ENCODE measurements at places on chromosomes 4 and X.
A peak's percentile ranks its signal among the peaks of the same experiment; 100 is the strongest.

- no peak for DNase-seq
Observed at GRCh38 chrX:83916525-83916924, 55.6 kb downstream of the CYLC1 start.

GRCh38 chr4:43325220-43325967, 432.9 kb downstream of the GRXCR1 start:
- no peak for DNase-seq

DNA sequence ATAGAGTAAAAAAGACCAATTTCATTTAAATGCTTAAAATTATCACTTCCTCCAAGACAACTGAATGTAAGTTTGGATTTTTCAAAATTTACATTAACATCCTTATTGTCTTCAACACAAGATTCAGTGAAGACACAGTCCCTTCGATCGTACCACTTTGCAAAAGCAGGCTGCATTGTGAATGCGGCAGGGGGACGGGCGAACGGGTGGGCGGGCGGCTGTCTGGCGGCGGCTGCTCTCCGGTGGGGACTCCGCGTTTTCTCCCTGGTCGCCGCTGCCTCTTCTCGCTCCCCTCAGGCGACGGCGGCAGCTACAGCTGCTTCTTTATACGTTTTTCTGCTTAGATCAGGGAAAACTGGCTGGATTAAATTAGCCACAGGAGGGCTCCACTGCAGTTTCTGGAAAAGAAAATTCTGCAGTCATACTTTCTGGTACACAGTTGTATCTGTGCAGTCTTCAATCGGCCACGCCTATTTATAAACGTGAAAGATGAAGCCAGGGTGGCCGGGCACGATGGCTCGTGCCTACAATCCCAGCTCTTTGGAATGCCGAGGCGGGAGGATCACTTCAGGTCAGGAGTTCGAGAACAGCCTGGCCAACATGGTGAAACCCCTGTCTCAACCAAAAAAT, 33.9 kb upstream of the HPF1 start:
- peak; percentile 30 for DNase-seq

DNA sequence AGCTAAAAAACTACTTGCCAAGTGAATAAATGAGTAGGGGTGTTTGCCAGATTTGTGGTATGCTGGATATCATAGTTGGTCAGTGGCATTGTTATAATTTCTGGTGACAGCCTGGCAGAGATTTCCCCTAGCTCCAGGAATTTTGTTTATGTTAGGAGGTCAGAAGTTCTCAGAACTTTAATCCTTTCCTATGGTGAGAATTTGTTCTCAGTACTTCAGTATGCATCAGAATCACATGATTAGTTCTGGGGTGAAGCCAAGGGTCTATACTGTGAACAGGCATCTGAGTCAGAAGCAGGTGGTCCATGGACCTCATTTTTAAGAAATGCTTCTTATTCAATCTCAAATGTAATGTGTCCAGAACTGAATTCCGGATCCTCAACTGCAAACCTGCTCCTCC, 10.5 kb downstream of the RASSF6 start:
- no peak for DNase-seq

DNA sequence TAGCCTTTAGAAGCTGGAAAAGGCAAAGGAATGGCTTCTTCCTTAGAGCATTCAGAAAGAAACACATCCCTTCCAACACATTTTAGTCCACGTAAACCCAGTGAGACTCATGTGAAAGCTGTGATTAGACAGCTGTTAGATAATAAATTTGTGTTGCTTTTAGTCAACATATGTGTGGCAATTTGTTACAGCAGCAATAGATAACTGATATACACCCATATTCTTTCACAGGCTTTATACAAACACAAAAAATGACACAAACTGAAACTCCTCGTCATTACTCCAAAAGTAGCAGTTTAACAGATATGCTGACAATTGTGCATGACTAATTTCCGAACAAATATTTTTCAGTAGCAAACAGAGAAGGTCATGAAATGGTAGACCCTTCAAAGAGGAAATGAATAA, 65.3 kb downstream of the ANTXR2 start:
- DNase-seq: no peak

DNA sequence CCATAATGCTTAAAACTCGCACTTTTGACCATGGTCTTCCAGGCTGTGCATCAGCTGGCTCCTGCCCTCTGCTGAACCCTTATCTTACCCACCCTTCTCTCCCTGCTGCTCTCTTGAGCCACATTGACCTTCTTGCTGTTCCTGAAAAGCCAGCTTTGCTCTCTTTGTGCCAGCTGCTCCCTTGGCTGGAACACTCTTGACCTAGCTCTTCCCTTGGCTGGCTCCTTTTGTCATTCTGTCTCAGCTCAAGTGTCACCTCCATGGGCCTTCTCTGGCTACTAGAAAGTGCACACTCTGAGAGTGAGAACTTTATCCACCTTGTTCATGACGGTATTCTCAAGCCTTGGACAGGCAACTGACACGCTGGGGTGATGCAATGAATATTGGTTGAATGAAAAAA, 112.1 kb downstream of the MGST2 start:
- DNase-seq: no peak

DNA sequence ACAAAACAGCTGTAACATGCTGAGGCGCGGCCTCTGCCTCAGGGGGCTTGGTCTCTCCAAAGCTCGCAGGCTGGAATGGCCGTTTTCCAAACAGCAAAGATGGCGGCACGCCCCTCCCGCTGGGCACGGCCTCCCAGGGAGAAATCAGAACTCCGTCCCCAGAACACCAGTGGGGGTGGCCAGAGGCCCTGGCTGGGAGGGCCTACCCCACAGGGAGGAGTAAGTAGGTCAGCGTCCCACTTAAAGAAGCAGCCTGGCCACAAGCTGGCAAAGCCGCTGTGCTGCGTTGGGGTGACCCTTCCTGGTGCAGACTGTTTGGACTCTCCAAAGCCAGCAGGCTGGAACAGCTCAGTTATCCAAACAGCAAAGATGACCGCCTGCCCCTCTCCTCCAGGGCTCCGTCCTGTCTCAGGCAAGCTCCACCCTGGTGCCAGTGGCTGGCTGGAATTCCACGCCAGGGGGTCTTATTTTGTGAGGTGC, 862.8 kb downstream of the TRIML1 start:
- no peak for DNase-seq

DNA sequence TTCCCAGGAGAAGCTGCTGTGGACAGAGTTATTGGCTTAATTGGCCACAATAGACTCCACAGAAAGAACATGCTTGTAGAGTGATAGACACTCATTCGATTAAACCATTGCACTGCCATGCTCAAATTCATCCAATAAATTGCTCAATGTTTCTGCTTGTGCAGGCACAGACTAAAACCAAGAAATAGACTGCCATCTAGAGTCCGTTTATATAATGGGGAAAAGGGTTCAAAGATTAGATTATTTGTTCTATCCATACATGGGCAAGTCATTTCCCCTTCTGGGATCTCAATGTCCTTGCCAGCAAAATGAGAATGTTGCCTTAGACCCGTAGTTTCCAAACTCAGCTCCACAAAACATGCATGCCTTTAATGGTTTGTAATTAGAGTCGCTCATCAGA, 8.7 kb downstream of the SMIM10 start:
- no peak for DNase-seq

GRCh38 chr4:38455092-38455862, 208.7 kb upstream of the KLF3 start:
- DNase-seq: no peak

DNA sequence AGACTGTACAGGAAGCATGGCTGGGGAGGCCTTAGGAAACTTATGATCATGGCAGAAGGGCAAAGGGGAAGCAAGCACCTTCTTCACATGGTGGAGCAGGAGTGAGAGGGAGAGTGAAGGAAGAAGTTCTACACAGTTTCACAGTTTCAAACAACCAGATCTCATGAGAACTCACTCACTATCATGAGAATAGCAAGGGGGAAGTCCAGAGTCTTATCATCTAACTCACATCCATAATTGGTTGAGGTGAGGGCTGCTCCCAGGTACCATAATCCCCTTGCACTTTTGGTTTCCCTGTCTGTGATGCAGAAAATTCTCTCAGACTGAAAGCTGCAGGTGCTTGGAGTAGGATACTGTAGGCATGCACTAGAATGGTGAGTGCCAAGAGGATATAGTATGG, 233.8 kb upstream of the CPEB2 start:
- DNase-seq: no peak

DNA sequence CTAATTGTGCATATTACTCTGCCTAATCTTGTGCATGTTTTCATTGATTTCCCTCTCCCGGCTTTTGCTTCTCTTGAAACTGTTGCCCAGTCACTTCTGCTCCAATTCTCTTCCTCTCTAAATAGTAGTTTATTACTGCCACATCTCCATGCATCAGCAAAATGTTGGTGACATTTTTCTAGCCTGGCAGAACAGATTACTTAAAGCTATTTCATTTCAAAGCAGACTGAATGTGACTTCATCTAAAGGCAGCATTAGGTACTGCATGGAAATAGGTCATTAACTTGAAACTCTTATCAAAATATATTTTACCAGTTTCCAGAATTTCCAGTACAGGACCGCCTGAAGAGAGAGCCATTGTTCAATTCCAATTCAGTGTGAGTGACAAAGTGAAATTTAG, 52.4 kb downstream of the HPGDS start:
- DNase-seq: no peak

DNA sequence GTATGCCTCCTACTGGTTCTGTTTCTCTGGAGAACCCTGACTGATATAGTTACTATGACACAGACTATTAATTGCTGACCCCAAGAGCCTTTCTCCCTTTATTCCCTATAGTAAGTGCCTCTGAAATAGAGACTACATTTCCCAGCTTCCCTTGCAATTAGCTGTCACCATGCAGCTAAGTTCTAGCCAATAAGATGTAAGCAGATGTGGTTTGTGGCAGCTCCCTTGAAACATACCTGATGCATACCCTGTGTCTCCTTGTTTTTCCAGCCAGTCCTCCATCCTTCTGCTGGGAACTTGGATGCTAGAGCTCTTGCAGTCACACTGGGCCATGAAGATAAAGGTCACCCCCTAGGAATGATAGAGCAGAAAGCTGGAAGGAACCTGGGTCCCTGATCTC, 9.7 kb upstream of the TMEM165 start:
- DNase-seq: no peak

- no peak for DNase-seq
Observed at GRCh38 chr4:108940149-108940548, 177.3 kb upstream of the ETNPPL start.

- DNase-seq: no peak
Observed at GRCh38 chr4:165425629-165426028, 46.8 kb downstream of the CPE start.

- no peak for DNase-seq
Observed at GRCh38 chrX:21528076-21528475, 130.1 kb downstream of the KLHL34 start.

- DNase-seq: no peak
Observed at GRCh38 chr4:81427344-81427821, 44.3 kb downstream of the RASGEF1B start.

- DNase-seq: no peak
Observed at GRCh38 chr4:114264877-114265291, 285.4 kb upstream of the ARSJ start.

DNA sequence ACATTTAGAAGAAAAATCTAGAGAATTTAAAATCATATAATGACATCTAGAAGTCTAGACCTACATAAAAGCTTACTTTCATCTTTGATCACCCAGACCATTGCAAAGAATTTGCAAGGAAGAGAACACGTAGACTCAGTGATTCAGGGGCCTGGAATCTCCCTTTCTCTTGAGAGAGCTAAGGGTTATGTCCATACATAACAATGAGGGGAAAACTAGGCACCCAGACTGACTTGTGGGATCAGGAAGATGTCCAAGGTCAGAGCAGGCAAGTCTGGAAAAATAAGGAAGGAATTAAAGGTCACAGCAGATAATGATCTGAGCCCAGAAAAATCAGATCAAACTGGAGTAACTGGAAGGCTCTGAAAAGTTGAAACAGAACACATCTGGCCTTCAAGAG, 198.4 kb upstream of the SFRP2 start:
- peak; percentile 65 for DNase-seq

- no peak for DNase-seq
Observed at GRCh38 chrX:153214934-153215333, 35.9 kb downstream of the MAGEA1 start.

GRCh38 chr4:28443371-28443770, 1582.7 kb downstream of the STIM2 start:
- DNase-seq: no peak

DNA sequence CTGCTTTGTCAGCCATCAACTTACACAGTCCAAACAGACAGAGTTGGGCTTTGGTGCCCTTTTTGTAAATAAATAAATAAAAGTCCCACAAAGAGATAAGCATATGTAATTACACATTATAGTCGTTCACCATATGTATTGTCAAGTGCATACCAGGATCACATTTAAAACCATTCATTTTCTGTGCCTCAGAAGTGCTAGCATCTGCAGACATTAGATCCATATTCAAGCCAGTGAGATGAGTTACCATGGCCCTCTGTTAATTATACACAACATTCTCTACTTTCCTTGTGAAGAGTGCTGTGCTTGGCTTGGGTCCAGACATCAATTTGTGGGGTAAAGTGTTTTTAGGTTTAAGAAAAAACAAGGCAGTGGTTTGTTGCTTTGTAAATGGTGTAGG, 76.8 kb downstream of the ENOX2 start:
- no peak for DNase-seq

DNA sequence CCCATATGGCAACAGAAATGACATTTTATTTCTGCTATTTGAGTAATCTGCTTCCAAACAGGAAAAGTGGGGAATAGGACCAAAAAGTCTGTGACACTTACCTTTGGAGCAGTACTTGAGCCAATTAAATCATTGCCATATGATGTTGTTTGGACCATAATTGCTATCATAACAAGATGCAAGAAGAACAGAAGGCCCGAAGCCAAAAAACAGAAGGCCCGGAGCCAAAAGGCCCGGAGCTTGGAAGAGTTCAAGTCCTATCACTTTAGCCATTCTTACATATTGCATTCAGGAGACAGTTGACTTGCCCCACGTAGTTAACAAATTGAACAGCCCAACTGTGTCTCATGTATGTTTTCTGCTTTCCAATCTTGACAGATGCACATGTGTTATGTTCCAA, 285.6 kb downstream of the ARHGAP24 start:
- DNase-seq: no peak

GRCh38 chr4:76233083-76233482, 18.4 kb upstream of the FAM47E start:
- DNase-seq: no peak

- DNase-seq: no peak
Observed at GRCh38 chrX:150225266-150225665, 137.9 kb upstream of the MAMLD1 start.

GRCh38 chr4:19494961-19495360, 756.7 kb upstream of the SLIT2 start:
- DNase-seq: no peak

GRCh38 chr4:186137196-186137794, 32.8 kb downstream of the FAM149A start:
- peak; percentile 4 for DNase-seq

GRCh38 chrX:71996826-71997225, 86.2 kb downstream of the NHSL2 start:
- no peak for DNase-seq

- no peak for DNase-seq
Observed at GRCh38 chr4:47383829-47384427, 79.6 kb downstream of the COMMD8 start.

DNA sequence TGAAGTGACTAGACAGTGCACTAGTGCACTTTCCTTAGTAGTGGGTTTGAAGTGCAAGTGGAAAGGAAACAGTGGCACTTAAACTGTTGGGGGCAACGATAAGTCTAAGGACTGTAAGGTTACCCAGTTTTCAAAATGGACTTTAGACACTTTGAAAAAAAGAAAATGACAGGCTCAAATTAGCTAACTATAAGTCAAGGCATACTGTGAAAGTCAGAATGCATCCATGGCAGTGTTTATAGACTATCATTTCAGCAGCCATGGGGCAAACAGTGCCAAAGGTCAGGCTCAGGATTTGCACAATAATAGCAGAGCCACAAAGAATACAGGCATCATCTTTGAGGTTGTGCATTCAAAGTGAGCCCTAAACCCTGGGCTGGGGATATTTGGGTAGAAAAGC, 104.4 kb downstream of the CXCL13 start:
- DNase-seq: no peak
